ENCODE measurements at places on chromosomes 1 and 21.

DNA sequence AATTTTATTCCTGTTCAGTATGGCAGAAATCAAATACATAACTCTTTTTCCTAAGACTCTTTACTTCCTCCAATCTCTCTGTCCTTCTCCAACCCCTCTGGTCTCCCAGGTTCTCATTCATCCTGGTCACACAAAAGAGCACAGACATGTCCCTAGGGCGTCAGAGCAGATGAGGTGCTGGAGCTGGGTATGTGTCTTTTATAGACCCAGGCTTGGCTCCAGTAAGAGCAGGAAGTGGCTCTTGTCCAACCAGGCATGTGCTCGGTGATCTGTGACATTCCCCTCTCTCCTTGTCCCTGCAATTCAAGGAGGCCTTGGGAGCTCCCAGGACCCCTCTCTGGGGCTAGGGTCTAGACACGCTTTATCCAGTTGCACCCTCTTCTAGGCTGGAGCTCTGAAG lies 18.0 kb upstream of the LCE2D start:
- no peak for DNase-seq

- DNase-seq, result no peak
Observed at GRCh38 chr21:42315296-42315891, at the start of gene TFF3. TSS of gene TFF3 (minus strand) at chr21:42315409. CDS start at chr21:42315374, 35 bp downstream.

DNA sequence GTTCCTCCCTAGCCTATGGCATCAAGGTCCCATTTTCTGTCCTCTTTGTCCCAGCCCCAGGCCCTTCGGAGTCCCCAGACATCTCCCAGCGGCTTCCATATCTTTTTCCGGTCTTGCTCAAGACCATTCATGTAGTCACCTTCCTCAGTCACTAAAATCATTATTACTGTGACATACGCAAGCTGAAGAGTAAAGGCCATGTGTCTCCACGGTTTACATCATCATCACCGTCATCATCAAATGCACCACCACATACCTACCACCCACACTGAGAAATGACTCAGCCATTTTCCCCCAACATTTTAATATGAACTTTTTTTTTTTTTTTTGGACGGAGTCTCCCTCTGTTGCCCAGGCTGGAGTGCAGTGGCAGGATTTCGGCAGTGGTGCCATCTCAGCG lies 43.4 kb downstream of the FHAD1 start:
- DNase-seq, result no peak

DNA sequence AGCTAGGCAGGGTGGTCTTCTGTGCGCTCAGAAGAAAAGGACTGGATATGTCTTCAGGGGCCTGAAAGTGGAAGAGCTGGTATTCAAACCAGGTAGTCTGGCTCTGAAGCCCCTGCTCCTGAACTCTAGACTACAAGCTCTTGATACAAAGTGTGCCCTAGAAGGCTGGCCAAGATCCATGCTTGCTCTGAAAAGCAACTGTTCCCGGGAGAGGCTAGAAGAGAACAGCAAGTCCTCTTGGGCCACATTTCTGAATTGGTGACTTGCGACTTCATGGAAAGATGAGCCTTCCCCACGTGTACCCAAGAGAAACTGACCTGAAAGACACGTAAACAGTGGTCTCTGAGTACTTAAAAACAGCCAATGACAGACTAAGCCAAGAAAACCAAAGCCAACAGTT lies 123.3 kb upstream of the GRIK3 start:
- DNase-seq, result no peak

GRCh38 chr21:36099000-36099399 lies 29.2 kb downstream of the CBR1 start:
- no peak for DNase-seq

- DNase-seq, result no peak
Observed at GRCh38 chr1:226035915-226036314, 26.6 kb upstream of the H3-3A start.

- no peak for DNase-seq
Observed at GRCh38 chr1:114109981-114110380, 43.7 kb downstream of the SYT6 start.

- no peak for DNase-seq
Observed at GRCh38 chr1:203799157-203799556, 3.7 kb downstream of the ZBED6 start.
